T-helper 17 cell (primary cell): ENCODE measurements at places on chromosomes 1 and 21. TPM values are rescaled to one million over a fixed set of nuclear protein-coding genes. Genes with fewer than 3 reads are reported as not detected.

DNA sequence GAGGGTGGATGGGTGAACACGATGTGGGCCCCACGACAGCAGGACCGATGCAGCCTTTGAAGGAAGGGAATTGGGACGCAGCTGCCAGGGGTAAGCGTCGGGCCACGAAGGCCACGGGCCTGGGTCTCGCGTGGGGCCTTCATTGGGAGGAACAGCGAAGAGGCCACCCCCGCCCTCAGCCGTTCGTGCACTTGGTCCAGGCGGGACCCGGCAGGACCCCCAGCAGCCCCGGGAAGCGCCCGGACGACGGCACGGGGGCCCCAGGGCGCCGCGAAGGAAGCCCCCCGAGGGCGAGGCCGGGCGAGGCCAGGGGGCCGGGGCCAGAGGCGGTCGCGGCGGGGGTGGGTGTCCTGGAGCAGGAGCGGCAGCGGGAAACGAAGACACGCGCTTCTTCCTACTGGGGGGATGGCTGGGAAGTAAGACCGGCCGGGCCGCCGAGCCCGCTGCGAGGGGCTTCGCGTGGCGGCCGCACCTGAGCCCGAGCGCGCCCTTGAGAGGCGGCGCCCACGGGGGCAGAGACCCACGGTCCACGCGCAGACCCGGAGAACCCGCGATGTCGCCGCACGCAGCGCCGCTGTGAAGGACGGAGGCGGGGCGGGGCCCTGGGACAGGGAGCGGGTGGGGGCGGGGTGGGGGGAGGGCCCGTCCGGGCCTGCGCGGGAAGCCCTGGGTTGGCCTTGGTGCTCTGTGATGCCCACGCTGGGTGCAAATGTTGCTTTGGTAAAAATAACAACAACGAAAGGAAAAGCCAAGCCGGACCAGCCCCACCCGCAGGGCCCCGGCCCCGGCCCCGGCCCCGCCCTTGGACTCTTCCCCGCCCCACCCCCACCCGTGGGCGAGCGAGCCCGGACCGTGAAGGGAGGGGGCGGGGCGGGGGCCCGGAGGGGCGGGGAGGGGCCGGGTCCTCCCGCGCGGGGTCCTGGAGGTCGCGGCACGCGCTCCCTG is 56.0 kb upstream of the ADARB1 start:
- DNase-seq, result no peak

DNA sequence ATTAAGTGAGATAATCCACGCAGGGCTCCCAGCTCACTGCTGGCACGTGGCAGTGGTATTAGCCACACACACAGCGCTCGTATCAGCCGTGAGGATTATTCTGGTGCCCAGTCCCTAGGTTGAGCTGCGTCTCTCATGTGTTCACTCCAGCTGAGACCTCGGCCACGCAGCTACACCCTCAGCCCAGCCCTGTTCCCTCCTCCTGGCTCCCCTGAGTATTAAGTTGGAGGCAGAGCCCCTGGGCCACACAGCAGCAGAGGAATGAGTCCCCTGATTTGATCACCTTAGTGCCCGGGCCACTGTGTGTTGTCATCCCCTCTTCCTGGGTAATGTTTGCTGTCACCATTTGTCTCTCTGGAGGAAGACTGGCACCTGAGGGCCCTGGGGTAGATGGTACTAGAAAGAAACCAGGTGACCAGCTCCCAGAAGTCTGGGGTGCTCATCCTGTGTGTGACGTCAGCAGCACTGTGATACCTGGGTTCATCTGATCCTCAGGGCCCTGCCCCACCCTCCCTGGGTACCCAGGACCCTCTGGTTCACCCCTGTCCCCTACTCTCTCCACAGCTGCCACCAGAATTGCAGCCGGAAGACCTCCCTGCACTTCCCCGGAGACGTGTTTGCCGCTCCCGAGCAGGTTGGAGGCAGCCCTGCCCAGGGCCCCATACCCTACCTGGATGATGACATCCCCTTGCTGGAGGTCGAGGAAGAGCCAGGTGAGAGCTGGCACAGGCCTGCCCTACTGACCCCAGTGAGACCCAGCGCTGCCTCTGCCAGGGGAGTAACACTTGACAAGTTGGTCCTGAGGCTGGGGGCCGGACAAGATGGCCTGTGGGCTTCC is 40.1 kb downstream of the DISP3 start:
- no peak for DNase-seq

DNA sequence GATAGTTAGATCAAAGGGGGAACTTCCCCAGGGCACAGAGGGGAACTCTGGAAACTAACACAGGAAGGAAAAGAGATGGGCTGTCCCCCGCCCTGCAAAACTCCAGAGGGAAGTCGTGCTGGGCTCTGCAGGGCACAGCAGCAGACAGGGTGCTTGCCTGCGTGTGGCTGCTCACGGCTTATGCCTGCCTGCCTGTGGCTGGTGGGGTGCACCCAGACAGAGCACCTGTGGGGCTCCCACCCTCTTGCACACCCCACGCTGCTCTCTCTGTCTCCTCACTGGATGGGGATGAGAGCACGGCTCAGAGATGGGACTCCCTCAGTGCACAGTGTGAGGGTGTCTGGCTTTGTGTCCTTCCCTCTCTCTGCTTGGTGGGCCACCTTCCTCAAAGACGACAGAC is 13.5 kb upstream of the ETV3L start:
- no peak for DNase-seq

CALML6 gene
- total RNA-seq, result 0.35 TPM

THBS3 gene
- total RNA-seq, result 34.6 TPM

SPRR4 gene
- not detected for total RNA-seq

TNFRSF18 gene
- total RNA-seq, result 80.4 TPM

TRAF3IP3 gene
- total RNA-seq, result 288 TPM
